WERI-Rb-1 (cell line): ENCODE measurements at places on chromosomes 3 and 15.

GRCh38 chr15:25909325-25909724, 46.2 kb upstream of the ATP10A start:
- no peak for DNase-seq

GRCh38 chr3:5264093-5264600, 76.6 kb downstream of the EDEM1 start:
- DNase-seq, result no peak

GRCh38 chr3:106827515-106828213, 549.6 kb upstream of the CCDC54 start:
- no peak for DNase-seq

DNA sequence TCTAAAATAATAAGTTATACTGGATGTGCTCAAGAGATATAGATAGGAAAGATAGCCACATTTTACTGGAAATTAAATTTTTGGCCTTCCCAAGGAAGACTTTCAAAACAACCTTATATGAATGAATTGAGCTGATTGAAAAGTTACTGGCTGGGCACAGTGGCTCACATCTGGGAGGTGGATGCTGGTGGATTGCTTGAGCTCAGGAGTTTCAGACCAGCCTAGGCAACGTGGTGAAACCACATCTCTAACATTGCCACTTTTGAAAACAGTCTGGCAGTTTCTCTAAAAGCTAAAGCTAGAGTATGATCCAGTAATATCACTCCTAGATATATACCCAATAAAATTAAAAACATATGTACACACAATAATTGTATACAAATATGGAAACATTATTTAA, 231.4 kb upstream of the POU1F1 start:
- no peak for DNase-seq

GRCh38 chr3:150759319-150759718, 3.6 kb downstream of the SIAH2 start:
- DNase-seq, result no peak

DNA sequence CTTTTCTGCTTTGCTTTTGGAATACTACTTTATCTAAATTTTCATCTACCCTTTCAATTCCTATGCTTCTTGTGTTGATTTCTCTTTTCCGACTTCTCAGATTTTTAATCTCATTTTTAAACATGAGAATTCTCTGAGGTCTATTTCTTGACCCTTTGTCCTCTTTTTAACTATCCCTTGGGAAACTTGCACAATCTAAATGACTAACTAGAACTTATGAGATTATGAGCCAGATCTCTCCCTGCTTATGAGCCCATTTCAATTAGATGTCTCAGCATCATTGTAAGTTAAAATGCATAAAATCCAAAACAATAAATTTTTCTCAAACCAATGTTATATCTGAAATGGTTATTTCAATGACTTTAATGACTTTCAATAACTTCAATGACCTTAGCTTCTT, 296.9 kb upstream of the AGTR1 start:
- no peak for DNase-seq
